CD14-positive monocyte (primary cell): ENCODE measurements at places on chromosomes 1 and 21.

DNA sequence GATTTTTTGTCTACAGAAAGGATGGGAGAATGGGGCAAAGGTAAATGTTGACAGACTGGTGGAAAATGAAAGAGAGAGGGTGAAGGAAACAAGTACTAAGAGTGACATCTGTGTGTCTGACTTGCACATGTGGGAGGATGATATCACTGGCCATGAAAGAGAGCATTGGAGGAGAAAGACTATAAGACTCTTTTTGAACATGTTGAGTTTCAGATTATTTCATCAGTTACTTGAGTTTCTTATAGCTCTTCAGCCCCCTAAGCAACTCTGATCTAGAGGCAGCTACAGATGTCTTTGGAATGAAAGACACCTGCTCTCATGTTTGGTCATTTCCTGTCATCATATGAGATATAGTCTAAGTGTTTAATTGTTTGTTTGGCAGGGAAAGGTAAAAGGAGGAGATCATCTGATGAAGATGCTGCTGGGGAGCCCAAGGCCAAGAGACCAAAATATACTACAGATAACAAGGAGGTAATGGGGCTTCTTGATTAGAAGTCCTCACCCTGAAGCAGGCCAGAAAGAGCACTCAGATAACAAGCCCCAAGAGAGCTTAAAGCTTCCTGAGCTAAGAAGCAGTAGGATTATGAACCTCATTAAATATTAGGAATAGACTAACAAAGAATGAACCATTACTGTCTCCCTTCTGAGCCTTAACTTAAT is 4.5 kb downstream of the POLR3C start:
- peaks cover 73% of the 10 kb centered on the region for H3K36me3 ChIP-seq
- H3K4me3 ChIP-seq = no peak overlapping the region
- no peak overlapping the region for H3K27ac ChIP-seq
- DNase-seq = no peak
- no peaks in the 10 kb centered on the region for H3K27me3 ChIP-seq

DNA sequence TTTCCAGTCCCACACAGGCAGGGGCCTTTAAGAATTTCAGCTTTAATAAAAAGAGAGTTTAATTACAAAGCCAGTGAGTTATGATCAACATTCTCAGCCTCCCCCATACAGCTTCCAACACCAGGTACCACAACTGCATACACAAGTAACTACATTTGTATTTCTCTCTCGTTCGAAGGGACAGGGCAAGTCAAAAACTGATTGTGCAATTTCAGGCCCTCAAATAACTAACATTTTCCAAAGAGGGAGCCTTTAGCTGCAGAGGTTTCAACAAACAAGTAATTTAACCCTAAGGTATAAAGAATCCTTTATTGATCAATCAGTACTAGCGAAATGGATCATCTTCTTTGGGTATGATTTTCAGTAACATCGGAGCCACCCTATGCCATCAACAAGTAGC is 142.4 kb downstream of the ZNF281 start:
- H3K4me3 ChIP-seq = no peak overlapping the region
- H3K36me3 ChIP-seq = no peaks in the 10 kb centered on the region
- no peaks in the 10 kb centered on the region for H3K4me1 ChIP-seq
- no peak overlapping the region for H3K27ac ChIP-seq
- H3K27me3 ChIP-seq = no peaks in the 10 kb centered on the region

GRCh38 chr1:209041927-209042326 is 541.6 kb upstream of the CAMK1G start:
- no peaks in the 10 kb centered on the region for H3K36me3 ChIP-seq
- no peak overlapping the region for H3K27ac ChIP-seq
- no peak overlapping the region for H3K4me3 ChIP-seq
- DNase-seq = peak; percentile 69

DNA sequence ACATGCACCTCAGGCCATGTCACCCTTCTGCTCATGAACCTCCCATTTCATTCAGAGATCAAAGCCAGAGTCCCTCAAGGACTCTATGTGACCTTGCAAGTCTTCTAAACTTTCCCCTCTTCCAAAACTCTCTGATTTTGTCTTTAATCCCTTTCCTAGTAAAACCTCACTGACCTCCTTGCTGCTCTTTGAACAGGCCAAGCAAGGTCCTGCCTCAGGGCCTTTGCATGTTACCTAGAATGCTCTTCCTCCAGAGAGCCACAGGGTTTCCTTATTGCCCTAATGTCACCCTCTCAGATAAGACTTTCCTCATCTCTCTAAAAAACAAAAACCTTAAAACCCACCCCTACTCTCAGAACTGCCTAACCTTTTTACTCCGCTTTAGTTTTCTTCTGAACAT is 26.6 kb downstream of the IL23R start:
- H3K36me3 ChIP-seq = no peaks in the 10 kb centered on the region
- H3K4me1 ChIP-seq = no peaks in the 10 kb centered on the region
- H3K4me3 ChIP-seq = no peak overlapping the region
- no peaks in the 10 kb centered on the region for H3K27me3 ChIP-seq

- no peak overlapping the region for H3K27ac ChIP-seq
- no peaks in the 10 kb centered on the region for H3K27me3 ChIP-seq
- no peaks in the 10 kb centered on the region for H3K36me3 ChIP-seq
- DNase-seq = no peak
- no peak overlapping the region for H3K4me3 ChIP-seq
Observed at GRCh38 chr1:116694524-116694923, 27.0 kb upstream of the IGSF3 start.

GRCh38 chr1:21634806-21635535 is 34.2 kb downstream of the RAP1GAP start:
- no peaks in the 10 kb centered on the region for H3K27me3 ChIP-seq
- H3K27ac ChIP-seq = no peak overlapping the region
- no peaks in the 10 kb centered on the region for H3K4me1 ChIP-seq
- DNase-seq = no peak

DNA sequence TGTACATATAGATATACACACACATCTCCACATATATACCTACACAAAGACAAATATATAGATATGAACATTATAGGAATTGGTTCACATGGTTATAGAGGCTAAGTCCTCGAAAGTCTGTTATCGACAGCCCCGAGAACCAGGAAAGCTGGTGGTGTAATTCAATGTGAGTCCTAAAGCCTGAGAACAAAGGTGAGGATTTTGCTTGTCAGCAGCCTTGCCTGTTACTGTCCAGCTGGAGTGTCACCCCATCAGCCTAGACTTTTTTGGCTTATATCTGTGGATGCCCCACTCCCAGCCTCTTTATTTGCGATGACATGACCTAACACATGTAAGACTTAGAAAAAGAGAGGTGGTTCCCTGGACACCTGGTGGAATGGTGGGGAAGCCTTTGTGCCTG is 97.0 kb downstream of the GIPC2 start:
- H3K4me1 ChIP-seq = no peaks in the 10 kb centered on the region
- DNase-seq = no peak
- H3K36me3 ChIP-seq = no peaks in the 10 kb centered on the region
- H3K4me3 ChIP-seq = no peak overlapping the region
- H3K27ac ChIP-seq = no peak overlapping the region

- DNase-seq = peak; percentile 39
- H3K27ac ChIP-seq = peak overlapping the region; percentile 61
- H3K36me3 ChIP-seq = no peaks in the 10 kb centered on the region
- no peak overlapping the region for H3K4me3 ChIP-seq
- H3K4me1 ChIP-seq = peaks cover 75% of the 10 kb centered on the region
Observed at GRCh38 chr1:234970731-234971476, 157.7 kb downstream of the TOMM20 start.

DNA sequence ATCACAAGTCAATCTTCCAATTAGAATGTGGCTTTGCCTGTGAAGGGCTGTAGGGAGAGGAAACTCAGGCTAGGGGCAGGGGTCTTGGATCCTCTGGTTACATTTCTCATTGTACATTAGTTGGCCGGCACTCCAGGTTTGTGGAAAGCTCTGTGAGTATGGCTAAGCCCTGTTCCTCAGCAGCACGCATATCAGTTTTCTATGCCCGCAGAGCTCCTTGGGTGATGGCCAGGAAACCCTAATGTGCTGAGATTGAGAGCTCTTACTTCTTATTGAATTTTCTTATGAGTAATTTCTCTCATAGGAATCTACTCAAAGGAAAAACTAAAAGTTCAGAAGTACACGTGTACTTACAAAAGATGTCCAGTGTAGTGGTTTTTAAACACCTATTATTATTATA is 30.7 kb upstream of the STMN1 start:
- H3K4me1 ChIP-seq = peaks cover 4% of the 10 kb centered on the region
- no peaks in the 10 kb centered on the region for H3K27me3 ChIP-seq
- no peak overlapping the region for H3K4me3 ChIP-seq
- no peaks in the 10 kb centered on the region for H3K36me3 ChIP-seq

- no peak for DNase-seq
- H3K4me1 ChIP-seq = peaks cover 29% of the 10 kb centered on the region
- H3K27ac ChIP-seq = no peak overlapping the region
- no peak overlapping the region for H3K4me3 ChIP-seq
- no peaks in the 10 kb centered on the region for H3K36me3 ChIP-seq
Observed at GRCh38 chr1:220734571-220735326, 13.4 kb upstream of the MTARC2 start.

GRCh38 chr1:89489047-89489729 is 35.4 kb upstream of the LRRC8B start:
- peak overlapping the region; percentile 15 for H3K4me3 ChIP-seq
- DNase-seq = peak; percentile 55
- H3K27me3 ChIP-seq = no peaks in the 10 kb centered on the region
- H3K4me1 ChIP-seq = peaks cover 29% of the 10 kb centered on the region
- peak overlapping the region; percentile 10 for H3K27ac ChIP-seq

- H3K36me3 ChIP-seq = peaks cover 9% of the 10 kb centered on the region
- H3K4me3 ChIP-seq = no peak overlapping the region
- no peaks in the 10 kb centered on the region for H3K4me1 ChIP-seq
- H3K27me3 ChIP-seq = no peaks in the 10 kb centered on the region
Observed at GRCh38 chr1:33155877-33156538, 25.8 kb downstream of the TRIM62 start.

DNA sequence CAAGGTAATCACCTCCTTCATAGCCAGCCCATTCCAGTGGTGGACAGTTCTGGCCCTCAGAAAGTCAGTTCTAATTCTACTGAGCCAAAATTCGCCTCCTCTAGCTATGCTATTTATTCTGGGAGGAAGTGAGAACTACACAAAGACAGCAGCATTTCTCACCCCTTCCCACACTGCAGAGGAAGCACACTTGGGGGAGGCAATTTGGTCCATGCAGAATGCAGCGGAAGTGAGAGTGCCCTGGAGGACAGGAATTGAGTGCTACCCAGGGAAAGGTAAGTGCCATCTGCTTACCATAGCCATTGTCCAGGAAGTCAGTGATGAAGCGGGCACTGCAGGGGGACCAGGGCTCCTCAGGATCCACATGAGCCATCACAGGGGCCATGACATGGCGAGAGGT is 3.7 kb downstream of the ADAMTS4 start:
- H3K36me3 ChIP-seq = no peaks in the 10 kb centered on the region
- H3K4me3 ChIP-seq = no peak overlapping the region
- H3K27me3 ChIP-seq = no peaks in the 10 kb centered on the region
- peak overlapping the region; percentile 53 for H3K27ac ChIP-seq
- peak; percentile 46 for DNase-seq
- H3K4me1 ChIP-seq = peaks cover 48% of the 10 kb centered on the region

DNA sequence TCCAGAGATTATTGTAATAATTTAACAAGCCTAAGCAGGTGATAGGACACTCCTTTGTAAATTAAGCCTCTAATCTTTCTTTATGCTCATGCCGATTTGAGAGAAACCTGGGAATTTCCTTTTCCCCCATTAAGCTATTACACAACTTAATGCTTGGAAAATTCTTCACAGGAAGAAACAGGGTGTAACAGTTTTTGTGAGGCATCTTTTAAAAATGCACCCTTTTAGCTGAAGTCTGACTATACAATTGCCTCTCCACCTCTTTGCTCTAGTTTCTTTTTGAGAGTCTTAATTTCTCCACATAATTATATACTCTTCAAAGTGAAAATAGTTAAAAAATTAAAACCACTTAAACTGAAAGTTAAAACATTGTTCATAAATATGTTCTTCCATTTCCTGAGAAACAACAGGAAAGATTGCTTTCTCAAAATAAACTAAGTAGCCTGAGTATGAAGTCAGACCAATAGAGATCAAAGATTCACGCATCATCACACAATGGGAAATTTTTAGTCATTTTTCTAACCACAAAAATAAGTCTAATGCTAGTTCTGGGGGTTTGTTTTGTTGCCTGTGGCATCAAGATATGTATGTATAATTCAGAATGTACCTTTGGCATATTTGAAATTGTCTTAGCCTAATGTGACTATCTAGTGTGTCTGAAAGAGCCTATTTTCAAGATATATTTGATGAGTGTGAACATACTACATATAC is 34.7 kb downstream of the LRRC8D start:
- H3K36me3 ChIP-seq = peaks cover 93% of the 10 kb centered on the region
- H3K27me3 ChIP-seq = no peaks in the 10 kb centered on the region
- no peaks in the 10 kb centered on the region for H3K4me1 ChIP-seq
- no peak for DNase-seq

DNA sequence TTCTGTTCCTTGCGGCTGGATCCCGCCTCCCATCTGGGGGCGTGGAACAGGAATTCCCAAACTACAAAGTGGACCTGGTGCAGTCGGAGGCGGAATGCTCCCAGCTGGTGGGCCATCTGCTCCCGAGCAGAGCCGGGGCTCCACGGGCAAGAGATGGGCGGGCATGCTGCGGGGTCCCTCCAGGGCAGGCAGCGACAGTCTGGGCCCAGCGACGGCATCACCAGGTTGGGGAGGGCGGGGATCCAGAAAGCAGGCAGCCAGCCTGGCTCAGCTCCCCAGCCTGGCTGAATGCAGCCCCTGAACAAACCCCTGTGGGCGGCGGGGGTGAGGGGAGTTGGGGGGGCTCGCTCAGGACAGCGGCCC is 3.6 kb downstream of the MEGF6 start:
- peaks cover 16% of the 10 kb centered on the region for H3K27me3 ChIP-seq
- no peak overlapping the region for H3K27ac ChIP-seq
- H3K4me3 ChIP-seq = no peak overlapping the region
- no peak for DNase-seq
- peaks cover 33% of the 10 kb centered on the region for H3K4me1 ChIP-seq
- no peaks in the 10 kb centered on the region for H3K36me3 ChIP-seq

- no peaks in the 10 kb centered on the region for H3K36me3 ChIP-seq
- no peaks in the 10 kb centered on the region for H3K4me1 ChIP-seq
- no peak overlapping the region for H3K4me3 ChIP-seq
- H3K27ac ChIP-seq = no peak overlapping the region
- no peak for DNase-seq
Observed at GRCh38 chr1:204201348-204202040, 5.2 kb upstream of the KISS1 start.

DNA sequence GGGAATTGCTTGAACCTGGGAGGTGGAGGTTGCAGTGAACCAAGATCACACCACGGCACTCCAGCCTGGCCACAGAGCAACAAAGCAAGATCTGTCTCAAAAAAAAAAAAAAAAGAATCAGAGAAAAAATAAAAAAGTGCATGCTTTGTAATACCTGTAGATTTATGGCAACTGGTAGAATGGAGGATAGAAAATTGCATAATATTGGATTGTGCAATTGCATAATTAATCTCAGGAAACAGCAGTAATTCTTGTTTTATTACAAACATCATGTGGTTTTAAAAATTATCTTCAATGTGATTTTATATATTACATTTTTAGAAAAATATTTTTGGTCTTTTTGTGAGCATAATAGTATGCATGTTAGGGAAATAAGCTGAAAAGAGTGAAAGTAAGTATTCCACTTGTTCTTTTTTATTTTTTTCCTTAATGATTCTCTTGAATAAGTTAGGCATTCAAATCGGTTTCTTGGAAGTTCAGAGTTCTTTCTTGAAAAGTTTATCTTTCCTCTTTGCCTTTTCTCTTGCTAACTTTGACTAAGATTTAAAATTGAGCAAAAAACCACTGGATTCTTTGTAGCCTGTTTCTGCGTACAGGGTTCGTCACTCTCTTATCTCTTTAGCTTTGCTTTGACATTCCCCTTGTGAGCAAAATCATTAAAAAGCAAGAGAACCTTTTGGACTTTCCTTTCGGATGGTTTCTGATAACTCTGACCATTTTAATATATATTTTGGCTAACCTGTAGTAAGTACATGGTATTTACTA is 127.5 kb upstream of the ADAMTS5 start:
- no peak for DNase-seq
- H3K27ac ChIP-seq = no peak overlapping the region
- H3K27me3 ChIP-seq = no peaks in the 10 kb centered on the region
